ENCODE measurements at places on chromosomes 5 and 9.

GRCh38 chr5:172646716-172647285 is 5.7 kb downstream of the NEURL1B start:
- no peak for DNase-seq

- no peak for DNase-seq
These were observed 609.7 kb upstream of the DAB2 start for GRCh38 chr5:40034441-40034840.

- DNase-seq: no peak
These were observed 4.7 kb upstream of the PANK3 start for GRCh38 chr5:168583742-168584482.

DNA sequence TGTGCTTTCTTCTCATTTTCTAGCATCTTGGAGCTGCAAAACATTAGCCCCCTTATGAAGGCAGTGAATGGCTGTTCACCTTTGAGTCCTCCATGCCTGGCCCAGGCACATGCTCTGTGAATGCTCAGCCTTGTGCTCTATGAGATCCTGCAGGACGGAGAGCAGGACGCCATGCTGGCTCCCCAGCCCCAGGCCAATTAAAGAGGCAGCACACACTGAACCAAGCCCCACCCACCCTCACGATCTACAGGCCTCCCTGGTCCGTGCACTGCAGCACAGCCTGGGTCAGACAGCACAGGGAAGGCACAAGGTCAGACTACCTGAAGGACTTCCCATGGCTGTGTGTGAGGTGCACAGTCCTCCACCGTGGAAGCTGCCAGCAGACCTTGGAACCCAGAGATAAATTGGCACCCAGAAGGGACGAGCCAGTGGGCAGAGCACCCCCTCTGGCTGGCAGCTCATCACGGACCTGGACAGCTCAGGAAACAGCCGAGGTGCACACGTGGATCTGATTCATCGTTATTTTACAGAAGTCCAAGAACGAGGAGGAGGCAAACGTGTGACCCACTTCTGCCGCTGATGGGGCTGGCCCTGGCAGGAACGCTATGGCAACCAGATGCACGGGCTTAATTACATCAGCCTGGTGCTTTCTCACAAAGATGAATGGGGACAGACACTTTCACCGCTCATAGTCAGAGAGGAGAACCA is 59.5 kb downstream of the OLFM1 start:
- no peak for DNase-seq

- DNase-seq: peak; percentile 43
These were observed 212.5 kb downstream of the DAB2IP start for GRCh38 chr9:121863955-121864354.

DNA sequence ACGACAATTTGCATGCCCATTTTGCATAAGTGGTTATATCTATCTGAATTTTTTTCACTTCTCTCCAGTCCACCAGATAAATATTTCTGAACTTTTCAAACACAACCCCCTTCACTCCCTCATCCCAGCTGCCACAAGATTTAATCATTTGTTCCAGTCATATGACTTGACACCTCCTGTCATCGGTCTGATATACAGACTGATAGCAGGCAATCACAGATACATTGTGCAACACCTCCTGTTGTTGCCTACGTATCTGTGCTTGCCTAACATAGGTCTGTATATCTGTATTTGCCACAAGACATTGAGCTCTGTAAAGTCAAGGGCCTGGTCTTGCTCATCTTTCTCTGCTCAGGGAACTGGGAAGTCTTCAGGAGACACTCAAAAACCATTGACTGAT is 65.6 kb downstream of the GNA14 start:
- no peak for DNase-seq

GRCh38 chr5:79001471-79001870 is 16.4 kb upstream of the ARSB start:
- peak; percentile 9 for DNase-seq

- DNase-seq: no peak
These were observed 755.2 kb downstream of the BRINP1 start for GRCh38 chr9:118613996-118614395.

DNA sequence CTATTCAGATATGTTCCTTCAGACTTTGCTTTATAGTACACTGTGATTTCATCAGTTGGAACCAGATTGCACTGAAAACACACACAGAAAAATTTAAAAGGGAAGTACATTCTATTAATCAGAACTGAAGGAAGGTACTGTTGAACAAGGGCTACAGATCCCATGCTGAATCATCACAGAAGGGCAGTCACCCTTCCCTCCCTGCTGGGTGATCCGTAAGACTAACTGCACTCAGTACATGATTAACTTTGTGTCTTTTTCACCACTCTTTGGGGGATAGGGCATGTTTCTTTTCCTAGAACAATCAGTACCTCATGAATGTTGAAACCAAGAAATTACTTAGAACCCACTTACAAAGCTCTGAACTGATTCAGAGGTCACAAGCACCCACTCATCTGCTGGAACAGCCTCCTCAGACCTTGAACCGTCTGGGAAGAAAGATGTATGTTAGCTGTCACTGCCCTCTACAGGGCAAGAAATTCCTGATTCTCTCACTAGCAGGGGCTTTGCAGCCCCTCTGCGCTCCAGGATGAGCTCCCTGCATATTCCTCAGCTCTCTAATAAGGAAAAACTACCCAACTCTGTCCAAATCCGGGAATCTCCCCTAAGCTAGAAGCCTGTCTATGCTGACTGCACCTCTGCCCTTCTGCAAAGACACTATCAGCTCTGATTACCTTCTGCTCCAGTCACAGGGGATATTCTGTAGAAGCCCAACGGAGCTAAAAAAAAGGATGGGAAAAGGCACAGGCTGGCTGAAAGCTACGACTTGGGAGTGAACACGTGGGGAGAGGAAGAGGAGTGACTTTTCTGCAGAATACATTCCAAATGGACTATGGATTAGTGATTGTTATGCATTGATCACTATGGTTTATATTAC is 51.0 kb downstream of the IARS1 start:
- peak; percentile 75 for DNase-seq

- DNase-seq: no peak
These were observed 184.7 kb upstream of the PPP1R26 start for GRCh38 chr9:135294836-135295235.

- DNase-seq: peak; percentile 90
These were observed 419.9 kb upstream of the GRAMD2B start for GRCh38 chr5:126003309-126003708.

DNA sequence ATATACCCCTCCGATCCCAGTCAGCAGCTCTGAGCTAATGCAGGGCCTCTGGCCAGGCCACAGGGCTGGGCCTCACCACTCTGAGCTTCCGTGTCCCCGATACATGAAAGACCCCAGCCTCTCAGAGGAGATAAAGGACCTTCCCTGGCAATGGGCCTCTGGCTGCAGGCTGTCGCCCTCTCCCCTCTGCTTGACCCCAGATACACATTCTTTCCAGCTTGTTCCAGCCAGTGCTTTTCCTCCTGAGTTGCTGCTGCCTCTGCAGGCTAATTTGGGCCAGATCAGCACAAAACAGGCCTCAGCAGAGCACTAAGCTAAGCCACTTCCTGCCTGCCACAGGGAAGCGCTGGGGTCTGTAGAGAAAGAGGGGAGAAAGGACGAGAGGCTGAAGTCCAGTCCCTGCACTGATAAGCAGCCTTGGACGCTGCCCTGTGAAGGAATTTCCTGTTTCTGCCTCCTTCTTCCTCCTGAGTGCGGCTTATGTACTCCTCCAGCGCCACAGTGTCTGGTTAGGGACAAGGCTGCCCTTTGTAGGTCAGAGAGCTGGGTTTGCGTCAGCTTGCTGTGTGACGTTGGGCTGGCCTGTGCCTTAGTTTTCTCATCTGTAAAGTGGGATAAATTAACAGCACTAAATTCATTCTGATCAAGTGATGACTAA is 73.0 kb upstream of the IL17B start:
- DNase-seq: peak; percentile 51

GRCh38 chr5:100856462-100856861 is 46.6 kb downstream of the ST8SIA4 start:
- no peak for DNase-seq

GRCh38 chr9:2745560-2746380 is 28.5 kb downstream of the KCNV2 start:
- DNase-seq: no peak

DNA sequence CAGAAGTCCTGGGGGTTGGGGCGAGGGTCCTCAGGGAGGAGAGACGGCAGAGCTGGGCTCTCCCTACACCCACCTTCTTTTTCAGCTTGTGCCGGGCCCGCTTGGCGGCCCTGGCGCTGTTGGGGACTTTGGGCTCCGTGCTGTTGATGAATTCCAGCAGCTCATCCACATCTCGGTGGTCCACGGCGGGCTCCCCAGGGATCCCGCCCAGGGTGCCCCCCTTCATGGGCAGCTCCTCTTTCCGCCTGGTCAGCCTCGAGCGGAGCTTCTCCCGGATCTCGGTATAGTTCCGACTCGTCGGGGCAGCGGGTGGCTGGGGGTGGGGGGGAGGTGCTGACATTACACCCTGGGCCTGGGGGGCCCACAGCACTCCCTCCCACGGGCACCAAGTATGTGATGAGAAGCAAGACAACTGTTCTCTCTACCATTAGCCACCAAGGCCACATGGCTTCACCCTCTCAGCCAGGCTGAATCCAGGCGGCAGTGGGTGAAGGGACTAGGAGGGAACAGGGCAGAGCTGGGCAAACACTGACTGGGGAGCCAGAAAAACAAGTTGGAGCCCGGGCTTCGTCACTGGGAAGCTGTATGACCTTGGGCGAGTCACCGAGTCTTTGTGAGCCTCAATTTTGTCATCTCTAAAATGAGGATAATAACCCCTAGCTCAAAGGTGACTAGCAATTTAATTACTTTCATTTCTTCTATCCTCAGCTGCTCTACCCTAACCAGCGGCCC is 14.6 kb upstream of the DDX41 start:
- no peak for DNase-seq

- DNase-seq: no peak
These were observed 23.7 kb downstream of the NKX2-5 start for GRCh38 chr5:173211284-173211683.

- no peak for DNase-seq
These were observed 184.4 kb upstream of the DMRT1 start for GRCh38 chr9:656926-657568.
